ENCODE measurements at places on chromosomes 5 and 9.

DNA sequence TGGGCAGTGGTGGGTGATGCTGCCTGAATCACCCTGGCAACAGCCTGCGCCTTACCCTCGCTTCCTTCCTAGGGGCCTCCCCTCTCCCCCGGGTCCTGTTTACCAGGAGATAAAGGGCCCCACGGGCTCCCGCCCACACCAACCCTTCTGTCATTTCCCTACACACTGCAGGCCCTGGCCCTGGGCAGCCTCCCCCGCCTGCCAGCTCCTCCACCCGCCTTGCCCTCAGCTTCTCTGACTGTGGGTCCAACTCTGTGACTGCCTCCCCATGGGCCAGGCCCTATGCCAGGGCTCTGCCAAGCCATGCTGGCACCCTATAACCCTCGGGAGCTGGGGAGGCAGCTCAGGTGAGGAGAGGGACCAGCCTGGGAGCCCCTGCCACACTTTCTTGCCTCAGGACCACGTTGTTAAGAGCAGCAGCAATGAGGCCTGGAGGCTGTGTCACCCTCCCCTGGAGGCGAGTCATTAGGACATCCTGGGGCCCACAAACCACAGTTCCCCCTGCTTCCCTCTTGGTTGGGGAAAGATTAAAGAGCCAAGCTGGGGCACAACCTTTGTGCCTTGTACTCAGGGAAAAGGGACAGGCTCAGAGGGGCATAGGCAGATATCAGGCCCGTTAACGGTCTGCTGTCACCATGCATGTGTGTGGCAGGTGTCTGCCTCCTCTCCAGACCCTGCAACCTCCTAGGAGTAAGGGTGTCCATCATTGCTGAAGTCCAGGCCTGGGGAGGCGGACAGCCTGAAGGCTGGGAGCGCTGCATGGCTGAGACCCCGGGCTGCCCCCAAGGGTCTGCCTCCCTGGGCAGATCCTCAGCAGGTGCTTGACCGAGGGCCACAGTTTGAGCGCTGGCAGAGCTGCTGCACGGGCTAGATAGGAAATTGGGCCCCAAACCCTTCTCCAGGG is 2.8 kb downstream of the MGAT4B start:
- no peak for DNase-seq

GRCh38 chr5:53607886-53608285 is 47.4 kb downstream of the NDUFS4 start:
- no peak for DNase-seq

DNA sequence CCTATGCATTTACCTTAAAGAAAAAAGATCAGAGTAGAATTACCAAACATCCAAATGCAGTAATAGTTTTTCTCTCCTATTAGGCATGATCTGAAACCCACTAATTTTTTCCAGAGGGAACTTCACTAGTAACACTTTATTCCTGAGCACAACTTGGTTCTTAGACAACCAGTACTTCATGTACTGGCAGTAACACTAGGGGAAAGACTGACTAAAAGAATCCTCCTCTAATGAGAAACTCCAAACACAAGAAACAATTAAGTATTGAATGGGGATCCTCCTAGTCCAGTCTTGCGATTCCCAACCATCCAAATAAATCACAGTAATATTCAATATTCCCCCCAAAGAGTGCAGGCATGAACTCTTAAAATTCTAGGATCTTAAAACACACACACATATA is 48.9 kb downstream of the ZNF608 start:
- no peak for DNase-seq

DNA sequence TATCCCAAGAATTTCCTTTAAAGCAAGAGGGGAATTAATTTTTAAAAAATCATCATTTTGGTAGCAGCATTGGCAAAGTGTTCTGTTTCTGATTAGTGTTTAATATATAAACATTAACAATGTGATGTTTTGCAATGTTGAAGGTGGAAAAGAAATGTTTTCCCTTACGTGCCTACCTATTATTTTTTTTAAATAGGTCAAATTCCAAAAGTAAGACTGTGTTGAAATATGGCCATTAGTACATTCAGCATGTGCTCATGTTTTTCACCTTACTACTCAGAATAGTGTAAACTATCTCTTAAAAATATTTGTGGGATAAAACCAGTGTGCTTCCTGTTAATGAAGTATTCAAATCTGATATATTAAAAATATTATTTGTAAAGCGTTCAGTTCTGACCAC is 3.3 kb downstream of the DOCK8 start:
- DNase-seq: no peak

GRCh38 chr9:19231126-19231903 is 822 bp downstream of the DENND4C start:
- no peak for DNase-seq

- DNase-seq: no peak
Measured at GRCh38 chr9:125691869-125692268, 15.1 kb downstream of the MAPKAP1 start.

- peak; percentile 49 for DNase-seq
Measured at GRCh38 chr9:129174724-129175514, 3.1 kb downstream of the IER5L start.

- no peak for DNase-seq
Measured at GRCh38 chr9:94860678-94861588, 134.4 kb downstream of the AOPEP start.

- no peak for DNase-seq
Measured at GRCh38 chr5:3153226-3153858, 401.9 kb upstream of the IRX2 start.

- DNase-seq: no peak
Measured at GRCh38 chr9:135414293-135414692, 65.3 kb upstream of the PPP1R26 start.

DNA sequence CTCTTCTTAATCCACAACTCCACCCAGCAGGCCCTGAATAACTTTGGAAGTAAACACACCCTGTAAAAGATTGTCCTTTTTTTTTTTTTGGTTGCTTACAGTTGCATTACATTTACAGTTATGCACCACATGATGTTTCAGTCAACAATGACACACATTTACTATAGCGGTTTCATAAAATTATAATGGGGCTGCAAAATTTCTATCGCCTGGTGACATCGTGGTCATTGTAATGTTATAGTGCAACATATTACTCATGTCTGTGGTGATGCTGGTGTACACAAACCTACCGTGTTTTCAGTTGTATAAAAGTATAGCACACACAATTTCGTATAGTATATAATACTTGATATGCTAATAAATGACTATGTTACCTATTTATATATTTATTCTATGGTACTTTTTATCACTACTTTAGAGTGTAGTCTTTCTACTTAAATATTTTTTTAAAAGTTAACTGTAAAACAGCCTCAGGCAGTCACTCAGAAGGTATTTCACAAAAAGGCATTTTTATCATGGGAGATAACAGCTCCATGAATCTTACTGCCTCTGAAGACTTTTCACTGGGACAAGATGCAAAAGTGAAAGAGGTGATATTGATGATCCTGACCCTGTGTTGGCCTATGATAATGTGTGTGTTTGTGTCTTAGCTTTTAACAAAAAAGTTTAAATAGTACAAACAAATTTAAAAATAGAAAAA is 695.4 kb upstream of the CDH18 start:
- no peak for DNase-seq

DNA sequence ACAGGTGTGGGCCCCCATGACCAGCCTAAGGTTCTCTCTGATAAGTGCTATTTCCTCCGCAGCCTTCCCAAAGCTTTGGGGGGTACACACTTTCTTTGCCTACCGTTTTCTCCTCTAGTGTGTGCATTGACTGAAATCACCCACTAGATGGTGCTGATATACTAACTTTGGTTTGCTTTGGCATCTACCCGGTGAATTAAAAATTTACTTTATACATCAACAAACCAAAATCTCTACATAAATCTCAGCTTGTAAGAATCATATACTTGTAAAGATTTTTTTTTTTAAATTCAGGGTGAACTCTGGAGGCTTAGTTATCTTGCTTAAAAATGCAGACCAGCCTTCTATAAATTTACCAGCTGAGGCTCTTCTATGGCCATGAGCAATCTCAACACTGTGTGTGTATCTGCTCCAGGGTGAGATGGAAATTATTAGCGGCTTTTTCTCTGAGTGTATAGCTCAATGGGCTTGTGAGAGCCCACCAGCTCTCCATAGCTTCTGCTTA is 475.7 kb upstream of the TNC start:
- no peak for DNase-seq

GRCh38 chr5:145324767-145325479 is 510.2 kb downstream of the PRELID2 start:
- no peak for DNase-seq

DNA sequence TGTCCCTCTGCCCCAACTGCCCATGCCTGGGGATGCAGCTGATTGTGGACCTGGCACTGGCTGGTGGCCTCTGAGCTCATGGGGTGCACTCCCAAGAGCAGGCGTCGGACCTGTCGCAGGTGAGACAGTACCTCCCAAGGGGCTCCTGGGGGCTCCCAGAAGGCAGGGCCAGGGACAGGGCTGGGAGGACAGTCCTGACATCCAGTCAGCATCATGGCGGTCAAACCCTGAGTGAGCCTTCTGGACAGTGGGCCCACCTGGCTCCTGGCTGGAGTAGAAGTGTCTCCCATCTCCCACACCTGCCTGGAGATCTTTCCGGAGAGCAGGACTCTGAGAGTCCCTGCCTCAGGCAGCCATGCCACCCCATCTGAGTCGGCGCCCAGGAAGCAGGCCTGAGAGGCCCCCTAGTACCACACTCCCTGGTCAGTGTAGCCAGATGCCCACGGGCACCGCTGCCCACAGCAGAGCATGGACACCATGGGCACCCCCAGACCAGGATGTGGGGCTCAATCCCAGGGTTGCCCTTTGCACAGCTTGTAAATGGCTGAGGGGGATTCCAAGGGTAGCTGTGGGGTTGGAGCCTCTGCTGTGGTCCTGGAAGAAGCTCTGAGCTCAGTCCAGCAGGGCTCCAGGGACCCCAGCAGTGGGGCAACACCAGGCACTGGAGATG is 6.6 kb downstream of the LCN9 start:
- no peak for DNase-seq

DNA sequence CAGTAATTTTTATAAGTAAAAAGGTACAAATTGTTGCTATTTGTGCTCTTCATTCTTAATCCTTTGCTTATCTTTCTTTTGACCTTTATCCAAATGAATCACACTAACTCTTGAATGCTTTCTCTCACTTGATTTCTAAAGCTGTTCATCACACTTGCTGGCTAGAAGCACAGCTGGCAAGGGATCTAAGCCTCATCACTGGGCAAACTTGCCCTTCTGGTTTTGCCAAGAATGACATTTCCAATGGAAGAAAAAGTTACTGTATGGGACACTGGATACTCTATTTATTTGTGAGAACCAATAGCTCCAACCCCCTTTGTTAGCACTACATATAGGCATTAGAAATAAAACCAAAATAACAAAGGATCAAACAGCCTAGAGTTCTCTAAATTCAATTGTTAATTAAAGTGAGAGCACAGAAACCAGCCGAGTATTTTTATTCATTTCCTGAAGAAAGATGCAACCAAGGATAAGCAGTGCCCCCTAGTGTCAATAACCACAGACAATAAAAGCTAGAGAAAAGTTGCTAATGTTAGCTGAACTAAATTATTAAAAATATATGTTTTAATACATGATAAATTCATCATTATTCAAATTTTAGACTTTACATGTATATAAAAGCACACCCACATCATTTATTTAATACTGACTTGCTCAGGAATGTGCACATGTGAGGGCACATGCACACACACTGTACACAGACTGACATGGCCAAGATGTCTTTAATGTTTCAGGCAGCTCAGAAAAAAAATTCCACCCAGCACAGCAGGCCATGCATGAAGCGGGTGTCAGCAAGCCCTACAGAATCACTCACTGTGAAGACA is 59.8 kb upstream of the POU5F2 start:
- no peak for DNase-seq

- no peak for DNase-seq
Measured at GRCh38 chr5:102975457-102976182, 144.3 kb downstream of the GIN1 start.

- DNase-seq: no peak
Measured at GRCh38 chr9:115694014-115694413, 459.6 kb upstream of the PAPPA start.

GRCh38 chr5:109532773-109533364 is 123.1 kb upstream of the PJA2 start:
- DNase-seq: no peak

GRCh38 chr9:38343037-38343436 is 49.5 kb upstream of the ALDH1B1 start:
- no peak for DNase-seq

GRCh38 chr9:86809759-86810367 is 137.4 kb downstream of the GAS1 start:
- DNase-seq: no peak

GRCh38 chr5:118365718-118366117 is 622.6 kb downstream of the DTWD2 start:
- DNase-seq: no peak

DNA sequence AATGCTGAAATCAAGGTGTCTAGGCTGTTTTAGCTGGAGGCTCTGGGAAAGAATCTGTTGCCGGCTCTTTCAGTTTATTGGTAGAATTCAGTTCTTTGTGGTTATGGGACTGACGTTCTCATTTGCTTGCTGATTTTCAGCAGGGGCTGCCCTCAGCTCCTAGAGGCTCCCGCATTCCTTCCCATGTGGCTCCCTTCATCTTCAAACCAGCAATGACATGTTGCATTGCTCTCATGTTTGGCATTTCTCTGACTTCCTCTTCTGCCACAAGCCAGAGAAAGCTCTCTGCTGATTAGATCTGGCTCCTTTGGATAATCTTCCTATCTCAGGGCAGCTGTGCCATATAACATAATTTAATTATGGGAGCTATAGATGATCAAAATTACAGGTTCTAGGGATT is 360.3 kb downstream of the LRRC70 start:
- no peak for DNase-seq

DNA sequence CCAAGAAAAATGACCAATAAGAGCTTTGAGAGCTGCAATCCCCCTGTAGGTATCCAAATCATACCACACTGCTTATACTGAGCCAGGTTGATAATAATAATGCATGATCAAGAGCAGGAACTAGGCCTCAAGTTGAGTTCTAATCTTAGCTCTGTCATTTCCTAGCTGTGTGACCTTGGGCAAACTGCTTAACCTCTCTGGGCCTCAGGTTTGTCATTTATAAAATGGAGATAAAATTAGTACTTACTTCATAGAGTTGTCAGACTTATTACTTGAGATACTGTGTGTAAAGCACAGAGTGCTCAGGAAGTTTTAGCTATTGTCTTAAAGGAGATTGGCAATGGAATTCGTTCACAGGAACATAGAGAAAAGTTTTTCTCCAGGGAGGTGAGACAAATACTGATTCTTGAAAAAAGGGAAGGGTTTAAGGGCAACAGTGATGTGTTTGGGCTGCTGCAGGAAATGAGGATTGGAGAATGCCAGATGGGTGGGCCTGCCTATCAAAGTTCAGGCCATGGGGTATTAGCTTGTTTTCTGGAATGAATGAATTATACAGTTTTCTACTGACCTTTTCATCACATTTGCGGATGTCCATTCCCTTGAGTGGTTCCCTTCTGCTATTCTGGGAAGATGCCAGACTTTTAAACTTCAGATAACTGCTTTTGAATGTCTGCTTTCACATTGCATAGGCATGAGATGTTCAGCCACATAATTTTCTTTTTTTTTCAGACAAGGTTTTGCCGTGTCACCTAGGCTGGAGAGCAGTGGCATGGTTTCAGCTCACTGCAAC is 10.2 kb upstream of the ATP6V0E1 start:
- DNase-seq: no peak

- no peak for DNase-seq
Measured at GRCh38 chr5:153404747-153405146, 85.7 kb upstream of the GRIA1 start.

GRCh38 chr9:123571240-123571639 is 215.2 kb downstream of the CRB2 start:
- DNase-seq: no peak

GRCh38 chr9:93267091-93267541 is 83.2 kb downstream of the WNK2 start:
- no peak for DNase-seq

- no peak for DNase-seq
Measured at GRCh38 chr5:10265245-10266109, 15.4 kb downstream of the CCT5 start.
